ENCODE measurements at places on chromosomes 11 and 22.

DNA sequence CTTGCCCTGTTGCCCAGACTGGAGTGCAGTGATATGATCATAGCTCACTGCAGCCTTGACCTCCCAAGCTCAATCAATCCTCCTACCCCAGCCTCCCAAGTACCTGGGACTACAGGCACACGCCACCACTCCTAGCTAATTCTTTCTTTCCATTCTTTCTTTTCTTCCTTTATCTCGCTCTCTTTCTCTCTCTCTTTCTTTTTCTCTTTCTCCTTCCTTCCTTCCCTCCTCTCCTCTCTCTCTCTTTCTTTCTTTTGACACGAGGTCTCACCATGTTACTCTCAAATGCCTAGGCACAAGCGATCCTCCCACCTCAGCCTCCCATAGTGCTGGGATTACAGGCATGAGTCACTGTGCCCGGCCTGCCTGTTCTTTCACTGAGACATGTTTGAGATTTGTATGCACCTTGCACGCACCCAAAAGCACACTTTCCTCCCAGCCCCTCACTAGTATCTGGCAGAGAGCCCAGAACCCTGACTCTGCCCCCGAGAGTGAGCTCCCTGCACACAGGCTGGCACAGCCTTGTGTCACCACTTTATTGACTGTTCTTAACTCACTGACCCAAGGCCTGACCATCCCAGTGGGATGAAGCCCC lies 56.8 kb downstream of the CD6 start:
- H3K36me3 ChIP-seq = peaks cover 81% of the 10 kb centered on the region
- peak overlapping the region; percentile 90 for H3K4me3 ChIP-seq
- peak; percentile 81 for DNase-seq
- no peaks in the 10 kb centered on the region for H3K27me3 ChIP-seq
- peaks cover 82% of the 10 kb centered on the region for H3K4me1 ChIP-seq
- H3K27ac ChIP-seq = peak overlapping the region; percentile 96

GRCh38 chr11:12765428-12765827 lies 91.2 kb downstream of the TEAD1 start:
- H3K27ac ChIP-seq = no peak overlapping the region
- no peak overlapping the region for H3K4me3 ChIP-seq
- H3K27me3 ChIP-seq = peaks cover 35% of the 10 kb centered on the region
- no peak for DNase-seq
- H3K36me3 ChIP-seq = no peaks in the 10 kb centered on the region
- peaks cover 2% of the 10 kb centered on the region for H3K4me1 ChIP-seq

DNA sequence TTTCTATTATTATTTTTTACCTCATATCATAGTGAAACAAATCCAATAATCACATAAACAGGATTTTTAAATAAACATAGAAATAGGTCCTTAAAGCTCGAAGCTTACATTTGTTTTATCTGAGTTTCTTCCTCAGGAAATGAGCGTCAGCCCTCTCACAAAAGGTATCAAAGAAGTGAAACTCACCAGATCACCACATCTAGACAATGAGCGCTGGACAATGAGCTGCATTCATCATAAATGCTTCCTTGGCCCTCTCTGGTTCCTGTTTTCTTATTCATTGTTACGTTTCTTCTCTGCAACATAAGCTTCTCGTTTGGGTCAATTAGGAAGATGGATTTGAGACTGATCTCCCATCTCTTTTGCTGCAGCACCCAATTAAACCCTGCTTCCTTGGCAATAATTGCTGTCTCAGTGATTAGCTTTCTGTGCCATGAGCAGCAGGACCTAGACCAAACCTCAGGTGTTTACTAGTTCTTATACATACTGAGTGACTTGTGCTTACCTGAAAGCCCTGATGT lies 649.9 kb upstream of the LUZP2 start:
- no peak overlapping the region for H3K27ac ChIP-seq
- H3K4me1 ChIP-seq = no peaks in the 10 kb centered on the region
- H3K4me3 ChIP-seq = no peak overlapping the region
- H3K27me3 ChIP-seq = no peaks in the 10 kb centered on the region

GRCh38 chr11:57356268-57356667 lies 18.1 kb downstream of the P2RX3 start:
- no peak for DNase-seq
- H3K27ac ChIP-seq = no peak overlapping the region
- no peak overlapping the region for H3K4me3 ChIP-seq
- H3K36me3 ChIP-seq = no peaks in the 10 kb centered on the region

GRCh38 chr22:27784120-27784475 lies 17.5 kb downstream of the MN1 start:
- no peak overlapping the region for H3K4me3 ChIP-seq
- H3K36me3 ChIP-seq = no peaks in the 10 kb centered on the region
- peaks cover 2% of the 10 kb centered on the region for H3K4me1 ChIP-seq
- peaks cover 44% of the 10 kb centered on the region for H3K27me3 ChIP-seq
- no peak for DNase-seq

DNA sequence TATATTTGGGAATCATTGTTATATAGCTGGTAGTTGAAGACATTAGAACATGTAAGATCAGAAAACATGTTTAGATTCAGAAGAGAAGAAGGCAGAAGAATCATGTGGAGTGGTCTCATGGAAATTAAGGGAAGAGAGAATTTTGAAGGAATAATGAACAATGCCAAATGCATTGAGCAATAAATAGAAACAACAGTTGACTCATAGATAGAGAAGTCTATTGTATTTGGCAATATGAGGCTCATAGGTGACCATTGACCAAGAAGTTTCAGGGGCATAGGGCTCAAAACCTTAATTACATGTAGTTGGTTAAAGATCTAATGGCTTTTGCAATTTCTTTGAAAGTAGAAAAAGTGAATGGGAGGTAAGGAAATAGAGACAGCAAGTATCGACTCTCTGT lies 123.9 kb downstream of the PAX6 start:
- no peak for DNase-seq
- peaks cover 2% of the 10 kb centered on the region for H3K4me1 ChIP-seq
- H3K27me3 ChIP-seq = no peaks in the 10 kb centered on the region
- no peak overlapping the region for H3K27ac ChIP-seq
- no peaks in the 10 kb centered on the region for H3K36me3 ChIP-seq
- H3K4me3 ChIP-seq = no peak overlapping the region

GRCh38 chr11:59078435-59078834 lies 7.7 kb upstream of the GLYATL1B start:
- H3K4me1 ChIP-seq = no peaks in the 10 kb centered on the region
- no peak for DNase-seq
- H3K27ac ChIP-seq = no peak overlapping the region
- peaks cover 28% of the 10 kb centered on the region for H3K27me3 ChIP-seq

DNA sequence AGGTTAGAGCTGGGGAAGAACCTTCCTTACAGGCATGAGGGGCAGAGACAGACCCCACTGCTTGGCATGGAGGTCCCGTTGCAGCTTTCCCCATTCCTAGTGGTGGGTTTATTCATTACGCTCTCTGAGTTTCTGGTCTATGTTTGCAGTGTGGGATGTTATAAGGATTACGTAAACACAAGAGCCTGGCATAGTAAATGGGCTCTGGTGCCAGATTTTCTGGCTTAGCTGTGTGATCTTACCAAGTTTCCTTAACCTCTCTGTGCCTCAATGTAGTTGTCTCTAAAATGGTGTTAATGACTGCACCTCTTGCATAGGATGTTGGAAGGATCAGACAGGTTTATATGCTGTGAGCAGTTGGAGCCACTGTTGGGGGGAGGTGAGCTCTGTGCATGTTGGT lies 15.1 kb downstream of the DTX4 start:
- no peak for DNase-seq
- no peaks in the 10 kb centered on the region for H3K4me1 ChIP-seq
- no peak overlapping the region for H3K27ac ChIP-seq
- no peak overlapping the region for H3K4me3 ChIP-seq
- H3K36me3 ChIP-seq = no peaks in the 10 kb centered on the region

GRCh38 chr11:88013508-88014065 lies 161.7 kb downstream of the RAB38 start:
- H3K27ac ChIP-seq = no peak overlapping the region
- no peak overlapping the region for H3K4me3 ChIP-seq
- H3K27me3 ChIP-seq = peaks cover 4% of the 10 kb centered on the region
- DNase-seq = no peak
- no peaks in the 10 kb centered on the region for H3K36me3 ChIP-seq

- no peaks in the 10 kb centered on the region for H3K36me3 ChIP-seq
- no peaks in the 10 kb centered on the region for H3K4me1 ChIP-seq
- no peaks in the 10 kb centered on the region for H3K27me3 ChIP-seq
- no peak for DNase-seq
- H3K27ac ChIP-seq = no peak overlapping the region
Observed at GRCh38 chr11:80084608-80085007, 643.8 kb upstream of the TENM4 start.

DNA sequence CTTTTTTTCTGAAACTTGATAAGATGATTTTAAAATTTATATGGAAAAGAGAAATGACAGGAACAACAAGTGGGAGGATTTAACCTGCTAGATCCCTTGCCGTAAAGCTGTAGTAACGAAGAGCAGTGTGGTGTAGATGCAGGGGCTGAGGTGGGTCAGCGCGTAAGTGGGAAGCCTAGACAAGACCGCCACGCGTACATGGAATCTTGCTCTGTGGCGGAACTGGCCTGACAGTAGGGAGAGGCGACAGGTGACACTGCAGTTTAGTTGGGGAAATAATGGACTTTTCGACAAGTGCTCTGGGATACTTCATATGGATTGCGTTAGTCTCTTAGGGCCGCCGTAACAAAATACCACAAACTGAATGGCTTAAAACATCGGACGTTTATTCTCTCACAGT lies 28.8 kb downstream of the TNRC6B start:
- DNase-seq = no peak
- peaks cover 82% of the 10 kb centered on the region for H3K4me1 ChIP-seq
- no peak overlapping the region for H3K27ac ChIP-seq
- H3K36me3 ChIP-seq = peaks cover 4% of the 10 kb centered on the region

- no peak overlapping the region for H3K4me3 ChIP-seq
- H3K27ac ChIP-seq = peak overlapping the region; percentile 54
- DNase-seq = no peak
- H3K36me3 ChIP-seq = peaks cover 27% of the 10 kb centered on the region
- no peaks in the 10 kb centered on the region for H3K27me3 ChIP-seq
- peaks cover 40% of the 10 kb centered on the region for H3K4me1 ChIP-seq
Observed at GRCh38 chr11:72336163-72336562, 92.2 kb upstream of the PHOX2A start.

- H3K4me1 ChIP-seq = peaks cover 29% of the 10 kb centered on the region
- peak overlapping the region; percentile 25 for H3K4me3 ChIP-seq
- peaks cover 14% of the 10 kb centered on the region for H3K27me3 ChIP-seq
- peak; percentile 51 for DNase-seq
- H3K36me3 ChIP-seq = no peaks in the 10 kb centered on the region
Observed at GRCh38 chr11:2265854-2266585, 4.4 kb downstream of the ASCL2 start.

DNA sequence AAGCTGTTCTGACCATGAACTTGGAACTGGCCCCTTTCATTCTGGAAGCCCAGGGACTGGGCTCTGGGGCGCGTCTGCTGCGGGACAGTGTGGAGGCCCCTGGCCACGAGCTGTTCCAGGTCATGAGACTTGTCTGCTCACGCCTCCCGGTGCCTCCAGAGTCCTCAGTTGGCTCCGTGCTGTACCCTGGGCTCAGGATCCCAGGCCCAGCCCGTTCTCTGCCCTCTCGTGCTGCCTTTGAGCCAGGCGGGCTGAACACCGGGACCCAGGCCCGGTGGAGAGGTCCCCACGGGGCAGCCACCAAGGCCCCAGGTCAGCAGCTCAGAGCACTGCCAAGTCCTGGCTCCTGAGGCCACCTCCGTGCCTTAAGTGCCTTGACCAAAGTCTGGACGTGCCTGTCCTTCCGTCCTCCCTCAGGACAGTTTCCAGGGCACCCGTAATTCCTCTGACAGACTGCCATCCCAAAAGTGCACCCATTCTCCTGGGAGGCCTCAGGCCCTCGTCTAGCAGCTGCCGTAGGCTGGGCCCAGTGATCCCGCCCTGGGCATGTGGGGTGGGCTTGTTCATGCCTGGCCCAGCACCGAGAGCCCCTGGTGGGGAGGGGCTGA lies 36.3 kb upstream of the PPARA start:
- H3K27me3 ChIP-seq = no peaks in the 10 kb centered on the region
- H3K27ac ChIP-seq = no peak overlapping the region
- H3K4me3 ChIP-seq = no peak overlapping the region
- DNase-seq = no peak
- H3K36me3 ChIP-seq = no peaks in the 10 kb centered on the region

- H3K27me3 ChIP-seq = no peaks in the 10 kb centered on the region
- DNase-seq = peak; percentile 39
Observed at GRCh38 chr11:88484873-88485621, 147.5 kb upstream of the CTSC start.

DNA sequence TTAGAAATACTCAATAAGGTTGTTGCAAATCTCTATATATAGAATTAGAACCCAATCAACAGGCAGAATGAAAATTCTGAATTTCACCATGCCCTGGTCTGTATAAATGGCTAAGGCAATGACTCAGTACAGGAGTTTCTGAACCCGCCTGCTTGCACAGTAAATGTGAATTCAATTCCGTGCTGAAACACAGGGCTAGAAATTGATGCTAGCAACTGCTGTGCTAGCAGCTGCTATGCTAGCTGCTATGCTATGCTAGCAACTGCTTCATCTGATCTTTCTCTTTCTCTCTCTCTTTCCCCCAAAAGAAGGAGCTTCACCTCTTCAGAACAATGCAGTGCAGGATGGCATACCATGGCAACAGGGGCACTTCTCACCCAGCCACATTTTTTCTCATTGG lies 9.7 kb upstream of the OR52J3 start:
- no peak overlapping the region for H3K27ac ChIP-seq

- H3K4me1 ChIP-seq = no peaks in the 10 kb centered on the region
- no peaks in the 10 kb centered on the region for H3K27me3 ChIP-seq
- no peaks in the 10 kb centered on the region for H3K36me3 ChIP-seq
Observed at GRCh38 chr22:21074102-21074715, 28.5 kb downstream of the LRRC74B start.

GRCh38 chr11:34275486-34275885 lies 82.3 kb downstream of the ABTB2 start:
- H3K4me1 ChIP-seq = peaks cover 3% of the 10 kb centered on the region
- no peak overlapping the region for H3K27ac ChIP-seq
- H3K36me3 ChIP-seq = no peaks in the 10 kb centered on the region

DNA sequence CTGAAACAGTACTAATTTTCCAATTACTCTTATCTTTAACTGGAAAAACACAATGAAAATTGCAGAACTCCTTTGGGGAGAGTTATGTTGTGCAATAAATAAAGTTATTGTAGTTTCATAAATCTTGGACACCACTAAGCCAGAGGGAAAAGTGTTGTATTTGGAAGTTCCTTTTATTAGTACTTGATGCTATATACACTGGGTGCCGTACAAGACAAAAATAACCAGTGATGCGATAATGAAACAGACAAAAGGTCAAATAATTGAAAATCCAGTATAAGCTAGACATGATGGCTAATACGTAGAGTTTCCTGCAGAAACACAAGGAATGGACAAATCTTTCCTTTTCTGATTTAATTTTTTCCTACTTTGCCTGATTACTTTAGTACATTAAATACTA lies 541.1 kb downstream of the ETS1 start:
- no peaks in the 10 kb centered on the region for H3K27me3 ChIP-seq
- H3K36me3 ChIP-seq = peaks cover 4% of the 10 kb centered on the region
- no peak overlapping the region for H3K27ac ChIP-seq
- no peak overlapping the region for H3K4me3 ChIP-seq

DNA sequence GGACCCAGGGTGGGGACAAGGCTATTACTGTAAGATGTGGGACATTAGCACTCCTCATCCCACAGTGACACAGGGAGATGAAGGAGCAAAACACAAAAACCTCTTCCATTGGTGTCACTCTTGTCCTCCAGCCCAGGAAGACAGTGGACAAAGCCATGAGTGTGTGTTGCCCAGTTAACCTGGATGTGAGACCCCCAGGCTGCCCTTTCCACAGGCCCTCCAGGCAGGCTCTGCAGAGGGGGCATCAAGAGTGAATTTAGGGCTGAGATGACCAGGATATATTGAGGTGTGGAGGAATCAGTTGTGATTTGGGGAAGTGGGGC lies 111.3 kb downstream of the GGTLC2 start:
- peaks cover 30% of the 10 kb centered on the region for H3K4me1 ChIP-seq
- no peaks in the 10 kb centered on the region for H3K27me3 ChIP-seq
- H3K27ac ChIP-seq = no peak overlapping the region
- no peaks in the 10 kb centered on the region for H3K36me3 ChIP-seq
